HepG2 (cell line): ENCODE measurements at places on chromosomes 12 and 14. TPM values are rescaled to one million over a fixed set of nuclear protein-coding genes. Genes with fewer than 3 reads are reported as not detected.
A peak's percentile ranks its signal among the peaks of the same experiment; 100 is the strongest.

DNA sequence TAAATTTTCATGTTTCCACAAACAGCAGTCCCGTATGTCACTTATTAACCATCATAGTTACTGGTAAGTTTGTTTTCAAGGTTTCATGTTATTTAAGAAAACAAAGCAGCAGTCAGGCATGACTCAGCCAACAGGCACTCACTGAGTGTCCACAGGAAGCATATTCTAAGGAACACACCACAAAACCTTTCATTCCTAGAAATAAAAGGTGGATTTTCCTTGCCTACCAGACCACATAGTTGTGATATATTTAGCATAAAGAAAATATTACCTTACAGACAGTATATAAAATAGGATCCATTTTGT lies 143.3 kb upstream of the AVPR1A start:
- H3K36me3 ChIP-seq: no peaks in the 10 kb centered on the region
- H3K4me3 ChIP-seq: no peak overlapping the region
- DNase-seq: peak; percentile 76
- peaks cover 17% of the 10 kb centered on the region for H3K4me1 ChIP-seq

Gene DCAF11
- 257 and 342 TPM in 2 replicates for total RNA-seq

Gene C14orf132
- 0.15 and 0.18 TPM in 2 replicates for total RNA-seq

DNA sequence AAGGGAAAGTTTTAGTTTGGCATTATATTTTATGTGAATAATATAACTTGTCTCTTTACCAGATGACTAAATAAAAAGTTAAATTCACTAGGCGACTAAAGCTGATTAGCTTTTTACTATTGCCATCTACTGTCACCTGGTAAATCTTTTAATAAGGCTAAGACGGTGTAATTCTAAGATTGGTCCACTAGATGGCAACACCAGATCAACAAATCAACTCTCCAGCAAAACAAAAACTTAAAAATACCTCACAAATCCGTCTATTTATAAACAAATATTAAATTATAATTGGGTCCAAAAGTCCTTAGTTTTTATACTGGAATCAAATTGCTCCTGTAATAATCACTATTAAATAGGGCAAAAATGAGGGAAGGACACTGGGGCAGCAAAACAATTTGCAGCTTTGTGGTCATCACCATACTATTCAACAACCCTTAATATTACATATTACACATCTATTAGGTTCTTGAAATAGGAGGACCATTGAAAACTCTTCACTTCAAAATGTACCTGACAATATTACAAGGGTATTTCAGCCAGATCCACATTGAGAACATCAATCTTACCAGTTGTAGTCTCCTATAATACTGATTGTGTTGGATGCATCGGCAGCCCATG lies 47.9 kb downstream of the GALC start:
- H3K36me3 ChIP-seq: no peaks in the 10 kb centered on the region
- H3K4me1 ChIP-seq: no peaks in the 10 kb centered on the region
- DNase-seq: peak; percentile 29
- H3K27ac ChIP-seq: no peak overlapping the region

Gene TOMM20L
- 0.46 TPM in 1 of 2 replicates, not detected in the other for total RNA-seq

Gene NGB
- not detected in 2 replicates for total RNA-seq

Gene TMEM30B
- not detected in 2 replicates for total RNA-seq

DNA sequence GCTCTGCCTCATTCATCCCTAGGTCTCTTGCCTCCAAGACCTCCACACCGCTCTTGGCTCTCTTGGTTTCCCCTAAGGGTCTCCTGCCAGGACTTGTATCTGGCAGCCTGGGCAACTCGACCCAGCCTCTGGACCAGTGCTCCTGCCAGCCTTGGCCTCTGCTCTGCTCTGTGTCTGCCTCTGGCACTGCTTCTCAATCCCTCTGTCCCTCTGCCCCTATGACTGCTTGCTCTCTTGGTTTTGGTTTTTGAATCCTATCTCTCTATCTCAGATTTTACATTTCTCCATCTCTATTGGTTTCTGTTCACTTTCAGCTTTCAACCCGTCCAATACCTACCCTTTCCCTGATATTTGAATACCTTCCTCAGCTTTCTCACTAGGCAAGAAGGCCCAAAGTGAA lies 6.3 kb downstream of the ITGA5 start:
- no peak for DNase-seq
- H3K27ac ChIP-seq: no peak overlapping the region

Gene PITPNM2
- 4.2 and 4.7 TPM in 2 replicates for total RNA-seq

Gene PIANP
- not detected in 2 replicates for total RNA-seq

- H3K4me3 ChIP-seq: no peak overlapping the region
- no peak overlapping the region for H3K27ac ChIP-seq
- no peaks in the 10 kb centered on the region for H3K36me3 ChIP-seq
- H3K4me1 ChIP-seq: no peaks in the 10 kb centered on the region
Measured at GRCh38 chr14:60506462-60506984, 2.4 kb upstream of the SIX6 start.

- no peak overlapping the region for H3K4me3 ChIP-seq
- H3K36me3 ChIP-seq: no peaks in the 10 kb centered on the region
- H3K27me3 ChIP-seq: no peaks in the 10 kb centered on the region
- no peak for DNase-seq
- H3K4me1 ChIP-seq: no peaks in the 10 kb centered on the region
Measured at GRCh38 chr12:63025116-63025515, 90.2 kb upstream of the PPM1H start.

Gene SPIC
- total RNA-seq: not detected in 2 replicates

GRCh38 chr12:111209811-111210210 lies 159.1 kb downstream of the PHETA1 start:
- no peak overlapping the region for H3K27ac ChIP-seq
- no peak for DNase-seq
- peaks cover 6% of the 10 kb centered on the region; the same call in 2 of the 3 replicates for H3K27me3 ChIP-seq
- H3K36me3 ChIP-seq: no peaks in the 10 kb centered on the region
- H3K4me3 ChIP-seq: no peak overlapping the region

Gene VWF
- 0.20 and 0.22 TPM in 2 replicates for total RNA-seq

DNA sequence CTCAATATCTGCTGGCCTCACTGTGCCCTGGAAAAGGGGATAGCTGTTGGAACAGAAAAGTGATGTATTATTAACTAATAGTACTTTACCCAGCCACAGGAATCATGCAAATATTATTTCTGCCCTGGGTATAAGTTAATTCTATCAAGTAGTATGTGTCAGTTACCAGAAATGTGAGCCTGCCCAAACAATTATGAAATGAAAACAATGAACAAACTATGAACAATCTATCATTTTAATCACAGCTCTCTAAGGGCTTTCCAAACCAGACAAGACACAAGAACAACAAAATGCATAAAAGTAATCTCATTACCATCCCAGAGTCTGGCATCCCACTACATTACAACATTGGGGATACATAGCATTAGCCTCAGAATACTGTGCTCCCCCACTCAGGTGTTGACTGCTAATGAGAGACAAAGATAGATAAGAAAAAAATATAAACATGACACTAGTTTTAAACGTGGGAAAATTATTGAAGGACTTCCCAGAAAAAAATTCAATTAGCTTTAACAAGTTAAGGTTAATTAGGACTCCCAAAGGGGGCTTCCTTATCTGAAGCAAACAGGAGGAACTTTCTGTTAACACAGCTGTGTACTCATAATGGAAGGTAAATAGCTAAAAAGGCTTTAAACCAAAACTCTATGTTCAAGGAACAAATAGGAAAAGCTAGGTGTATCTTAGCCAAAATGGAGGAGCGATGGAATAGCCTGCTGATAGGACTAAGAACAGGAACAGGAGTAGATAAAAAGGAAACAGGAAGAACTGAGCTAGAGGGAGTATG lies 3.3 kb downstream of the DCAF5 start:
- H3K36me3 ChIP-seq: 0 out of 3 replicates have a peak, but pooled peaks cover 7% of the 10 kb centered on the region
- H3K27me3 ChIP-seq: no peaks in the 10 kb centered on the region
- H3K27ac ChIP-seq: no peak overlapping the region
- H3K4me1 ChIP-seq: peaks cover 28% of the 10 kb centered on the region
- DNase-seq: no peak

GRCh38 chr12:6462234-6462995 lies 8.1 kb downstream of the VAMP1 start:
- H3K27me3 ChIP-seq: no peaks in the 10 kb centered on the region
- no peak overlapping the region for H3K27ac ChIP-seq
- no peak for DNase-seq
- peaks cover 20% of the 10 kb centered on the region for H3K36me3 ChIP-seq
- 0 out of 2 replicates have a peak, but pooled peaks cover 5% of the 10 kb centered on the region for H3K4me1 ChIP-seq

DNA sequence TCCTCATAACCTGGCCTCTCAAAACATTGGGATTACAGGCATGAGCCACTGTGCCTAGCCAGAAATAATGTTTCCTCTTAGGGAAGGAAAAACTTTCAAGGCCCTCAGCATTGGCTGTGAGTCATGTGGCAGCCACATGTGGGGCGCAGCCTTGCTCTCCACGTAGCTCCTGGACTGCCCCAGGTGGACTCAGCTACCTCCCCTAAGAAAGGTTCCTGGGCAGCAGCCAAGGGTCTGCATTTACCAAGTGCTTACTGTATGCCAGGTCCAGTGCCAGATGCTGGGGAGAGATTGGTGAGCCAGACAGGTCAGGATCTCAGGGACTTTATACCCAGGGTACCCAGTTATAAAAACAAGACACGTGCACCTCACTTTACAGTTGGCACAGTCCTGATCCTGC lies 3.7 kb upstream of the TRPV4 start:
- DNase-seq: no peak
- H3K4me1 ChIP-seq: peaks cover 60% of the 10 kb centered on the region
- no peaks in the 10 kb centered on the region for H3K36me3 ChIP-seq
- no peak overlapping the region for H3K27ac ChIP-seq
- H3K27me3 ChIP-seq: no peaks in the 10 kb centered on the region
- no peak overlapping the region for H3K4me3 ChIP-seq

DNA sequence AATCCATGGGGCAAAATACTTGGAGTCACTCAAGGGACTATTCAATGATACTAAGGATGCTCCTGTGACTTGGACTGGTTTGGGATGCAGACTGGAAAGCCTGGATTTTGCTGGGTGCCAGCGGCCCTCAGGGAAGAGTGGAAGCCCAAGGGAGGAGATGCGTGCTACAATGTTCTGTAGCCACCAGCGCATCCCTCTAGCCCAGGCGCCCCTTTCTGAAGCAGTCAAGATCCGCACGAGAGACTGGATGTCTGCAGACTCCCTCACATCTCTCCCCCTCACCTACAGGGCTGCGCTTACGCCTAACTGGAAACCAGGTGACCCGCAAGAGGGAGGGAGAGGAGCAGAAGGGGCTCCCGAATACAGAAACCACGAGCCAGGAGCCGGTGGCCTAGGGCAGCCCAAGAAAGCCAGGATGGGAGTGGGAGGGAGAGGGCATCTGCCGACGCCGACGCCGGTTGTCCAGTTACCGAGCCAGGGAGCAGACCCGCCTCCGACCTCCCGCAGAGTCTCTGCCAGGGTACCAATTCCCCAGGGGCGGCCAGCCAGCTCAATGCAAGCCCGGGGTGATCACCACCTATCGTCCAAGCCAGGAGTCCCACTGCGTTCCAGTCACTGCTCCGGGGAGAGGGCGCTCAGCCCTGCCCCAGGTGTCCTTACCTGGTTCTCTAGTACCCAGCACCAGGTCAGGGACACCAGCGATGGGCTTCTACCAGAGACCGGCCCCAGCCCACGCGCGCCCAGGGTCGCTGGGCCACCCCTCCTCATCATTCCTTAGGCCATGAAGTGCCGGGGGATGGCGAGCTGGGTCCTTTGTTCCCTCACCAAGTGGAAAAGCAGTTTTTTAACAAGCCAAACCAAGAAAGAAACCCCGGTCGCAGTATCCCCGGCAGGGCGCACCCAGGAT lies 1.2 kb downstream of the NTN4 start:
- peak overlapping the region; percentile 82 for H3K4me3 ChIP-seq
- H3K36me3 ChIP-seq: no peaks in the 10 kb centered on the region
- H3K27me3 ChIP-seq: no peaks in the 10 kb centered on the region; the same call in 2 of the 3 replicates
- peak overlapping the region; percentile 23 for H3K27ac ChIP-seq
- DNase-seq: no peak

GRCh38 chr14:93643127-93643526 lies 145.2 kb downstream of the PRIMA1 start:
- no peak overlapping the region for H3K27ac ChIP-seq
- H3K4me1 ChIP-seq: no peaks in the 10 kb centered on the region
- peaks cover 6% of the 10 kb centered on the region; the same call in 1 of the 3 replicates for H3K27me3 ChIP-seq
- no peak for DNase-seq
- H3K4me3 ChIP-seq: no peak overlapping the region

DNA sequence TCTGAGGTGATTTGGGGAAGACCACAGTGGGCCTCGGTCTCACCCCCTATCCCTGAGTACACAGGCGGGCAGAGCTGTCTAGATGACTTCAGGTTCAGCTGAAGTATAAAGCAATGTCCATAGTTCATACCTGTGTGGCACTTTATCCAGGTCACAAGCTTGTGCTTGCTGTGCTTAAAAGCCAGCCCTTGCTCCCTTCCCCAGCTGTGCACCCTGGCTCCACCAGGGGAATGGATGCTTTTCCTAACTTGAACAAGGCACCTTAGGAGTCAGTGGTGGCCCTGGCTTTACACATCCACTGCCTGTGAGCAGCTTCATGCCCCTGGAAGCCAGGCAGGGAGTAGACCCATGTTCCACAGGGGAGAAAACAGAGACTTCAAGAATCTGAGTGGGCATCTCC lies 5.5 kb downstream of the CARMIL3 start:
- peaks cover 59% of the 10 kb centered on the region for H3K27me3 ChIP-seq
- no peak for DNase-seq
- no peak overlapping the region for H3K27ac ChIP-seq
- H3K4me1 ChIP-seq: peaks cover 49% of the 10 kb centered on the region

DNA sequence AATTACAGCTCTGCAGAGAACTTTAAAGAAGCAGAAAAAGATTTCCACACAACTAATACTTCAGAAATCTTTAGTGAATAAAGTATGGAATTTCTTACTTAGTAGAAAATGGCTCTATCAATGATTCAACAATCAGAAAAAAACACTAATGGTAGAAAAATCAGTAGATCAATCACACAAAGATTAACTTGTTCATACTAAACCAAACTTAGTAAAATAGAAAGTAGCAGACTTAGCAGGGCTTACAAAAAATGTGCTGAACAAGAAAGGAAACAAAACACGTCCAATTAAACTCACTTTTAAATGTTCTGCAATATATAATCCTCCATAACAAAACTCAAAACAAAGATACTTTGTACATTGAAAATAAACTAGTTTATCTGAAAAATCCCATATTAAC lies 38.9 kb downstream of the CEP128 start:
- H3K4me3 ChIP-seq: no peak overlapping the region
- H3K27me3 ChIP-seq: no peaks in the 10 kb centered on the region
- peaks cover 6% of the 10 kb centered on the region; the same call in 1 of the 2 replicates for H3K4me1 ChIP-seq
